ENCODE measurements at places on chromosomes 1 and 21.

GRCh38 chr1:12658531-12659453, 14.9 kb downstream of the AADACL4 start:
- peak; percentile 53 for DNase-seq

DNA sequence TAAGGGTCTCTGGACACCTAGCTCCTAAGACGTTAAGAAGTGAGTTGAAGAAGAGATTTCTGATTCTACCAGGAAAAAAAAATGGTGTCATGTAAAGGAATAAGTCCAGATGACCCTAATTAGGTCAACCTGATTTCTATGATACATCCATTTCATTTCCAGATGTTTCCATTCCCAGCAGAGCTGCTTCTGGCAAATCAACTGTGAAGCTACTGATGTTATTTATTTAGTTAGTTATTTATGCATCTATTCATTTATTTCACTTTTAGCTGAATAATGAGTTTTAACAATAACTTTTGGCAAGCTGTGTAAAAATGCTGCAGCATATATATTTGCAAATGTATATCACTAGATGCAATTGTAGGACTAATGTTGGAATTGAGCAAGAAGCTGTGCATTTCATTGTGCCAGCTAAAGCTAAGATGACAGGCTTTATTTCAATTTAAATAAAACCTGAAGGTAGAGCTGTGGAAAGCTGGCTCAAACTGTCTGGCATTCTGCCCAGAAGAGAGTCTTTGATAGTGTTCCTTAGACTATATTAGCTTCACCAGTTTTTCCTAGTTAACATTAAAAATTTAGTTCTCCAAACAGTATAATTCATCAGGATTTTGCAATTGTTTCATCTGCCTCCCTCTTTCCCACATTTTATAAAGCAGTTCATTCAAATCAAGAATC, 1164.4 kb upstream of the ADGRL4 start:
- no peak for DNase-seq

- DNase-seq: no peak
These were observed 1.6 kb downstream of the CRABP2 start for GRCh38 chr1:156703741-156704140.

DNA sequence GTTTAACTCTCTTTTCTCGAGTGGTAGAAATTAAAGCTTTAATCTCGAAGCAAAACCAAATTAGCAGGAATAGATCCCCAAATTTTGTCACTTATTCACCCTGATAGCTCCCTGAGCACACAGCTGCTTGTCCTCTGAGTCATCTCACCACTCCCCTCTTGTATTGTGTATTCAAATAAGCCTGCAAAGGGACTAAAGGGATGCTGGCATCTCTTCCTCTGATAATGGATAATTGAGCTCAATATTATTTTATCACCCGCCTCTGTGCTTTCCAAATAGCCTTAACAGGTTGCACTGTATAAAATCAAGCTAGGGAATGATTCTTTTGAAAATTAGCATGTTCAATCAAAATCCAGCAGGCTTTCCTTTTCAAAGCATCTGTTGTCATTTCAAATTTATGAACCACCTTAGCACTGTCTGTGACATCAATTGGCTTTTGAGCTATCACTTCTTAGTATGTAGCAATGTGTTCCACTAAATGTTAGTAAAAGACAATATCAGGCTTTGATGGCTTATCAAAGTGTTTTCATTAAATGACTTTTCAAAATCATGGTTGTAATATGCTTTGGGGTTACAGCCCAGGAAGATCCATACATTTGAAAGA, 561.6 kb downstream of the PLA2G4A start:
- DNase-seq: no peak

DNA sequence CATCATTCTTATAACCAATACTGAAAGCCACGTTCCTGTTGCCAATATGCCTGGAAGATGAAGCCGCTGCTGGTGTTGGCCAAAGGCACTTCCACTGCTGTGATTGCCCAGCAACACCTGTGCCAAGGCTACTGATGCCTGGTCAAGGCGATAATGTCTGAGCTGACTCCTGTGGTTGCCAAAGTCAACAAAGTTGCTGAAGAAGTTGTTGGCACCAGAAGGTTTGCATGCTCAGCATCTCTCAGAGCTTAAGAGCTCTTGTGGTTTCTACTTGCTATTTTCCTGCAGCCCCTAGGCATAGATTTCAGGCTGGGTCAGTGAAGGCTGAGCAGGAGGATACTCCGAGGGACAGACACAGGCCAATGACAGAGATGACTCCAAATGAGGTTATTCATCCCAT, 63.4 kb upstream of the RAB3GAP2 start:
- no peak for DNase-seq

DNA sequence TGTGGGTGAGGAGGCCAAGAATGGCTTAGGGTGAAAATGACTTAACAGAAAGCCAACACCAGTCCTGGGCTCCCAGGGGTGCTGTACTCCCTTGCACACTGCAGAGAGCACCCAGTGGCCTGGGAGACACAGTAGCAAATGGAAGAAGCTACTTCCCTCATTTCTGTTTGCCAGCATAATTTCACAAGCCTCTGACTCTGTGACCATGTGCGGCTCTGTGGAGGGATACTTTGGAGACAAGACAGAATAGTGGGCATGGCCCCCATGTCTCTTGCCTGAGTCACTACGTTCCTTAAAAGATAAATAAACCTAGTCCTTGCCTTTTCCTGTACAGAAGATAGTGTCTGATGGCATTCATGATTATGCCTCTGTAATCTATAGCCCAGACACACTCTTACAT, 38.1 kb downstream of the TRIM62 start:
- DNase-seq: no peak

DNA sequence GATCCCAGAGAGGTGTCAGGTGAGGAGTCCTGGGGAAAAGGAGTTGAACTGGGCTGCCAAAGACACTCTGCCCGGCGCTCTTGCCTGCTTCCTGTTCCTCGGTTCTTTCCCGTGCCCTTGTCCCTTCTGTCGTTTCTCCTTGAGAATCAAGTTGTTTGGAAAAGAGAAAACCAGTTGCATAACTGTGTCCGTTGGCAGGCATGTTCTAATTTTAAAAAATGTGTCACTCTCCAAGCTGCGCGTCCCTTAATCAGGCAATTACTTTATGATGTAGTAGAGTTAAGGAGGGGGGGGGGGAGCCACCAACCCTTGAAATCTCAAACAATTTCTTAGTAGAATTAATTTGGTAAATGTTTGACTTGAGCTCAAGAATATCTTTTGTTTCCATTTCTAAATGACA, 105.9 kb upstream of the IGSF21 start:
- DNase-seq: no peak

DNA sequence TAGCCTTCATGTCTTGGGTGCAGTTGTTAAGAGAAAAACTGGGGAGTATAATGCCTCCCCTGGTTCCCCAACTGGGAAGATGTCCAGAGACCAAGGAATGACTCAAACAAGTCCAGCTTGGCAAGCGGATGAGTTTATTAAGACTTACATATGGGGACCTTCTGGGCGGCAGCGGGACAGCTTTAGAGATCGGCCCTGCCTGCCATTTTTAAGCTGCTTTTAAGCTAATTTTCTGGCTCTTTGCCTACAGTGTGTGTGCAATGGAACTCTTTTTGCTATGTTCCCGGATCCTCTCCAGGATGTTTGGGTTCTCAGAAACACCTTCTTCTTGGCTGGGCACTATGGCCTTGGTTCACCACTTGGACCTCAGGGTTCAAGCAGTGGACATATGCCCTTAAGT, 99.5 kb downstream of the RYR2 start:
- DNase-seq: no peak

- DNase-seq: no peak
These were observed 758 bp downstream of the TATDN3 start for GRCh38 chr1:212792396-212792908.

GRCh38 chr1:41161846-41162245, 80.3 kb downstream of the SCMH1 start:
- DNase-seq: no peak

DNA sequence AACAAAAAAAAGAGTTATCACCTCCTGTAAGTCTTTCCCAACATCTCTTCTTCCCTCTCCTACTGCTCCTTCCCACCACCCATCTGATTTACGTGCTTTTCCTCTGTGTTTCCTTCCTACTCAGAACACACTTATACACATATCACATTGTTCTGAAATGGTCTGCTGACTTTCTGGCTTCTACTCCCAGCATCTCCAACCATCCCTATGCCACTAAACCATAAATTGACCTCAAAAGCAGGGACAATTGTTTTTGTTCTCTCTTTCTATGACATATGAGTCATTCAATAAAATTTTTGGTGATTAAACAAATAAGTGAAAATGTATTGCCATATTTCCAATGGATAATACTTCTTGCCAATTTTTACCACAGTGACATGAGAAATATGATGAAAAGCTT, 8.2 kb downstream of the GOLPH3L start:
- no peak for DNase-seq

GRCh38 chr1:58722967-58723366, 23.1 kb upstream of the MYSM1 start:
- no peak for DNase-seq

- DNase-seq: no peak
These were observed 106.4 kb upstream of the BCL9 start for GRCh38 chr1:147434921-147435320.

DNA sequence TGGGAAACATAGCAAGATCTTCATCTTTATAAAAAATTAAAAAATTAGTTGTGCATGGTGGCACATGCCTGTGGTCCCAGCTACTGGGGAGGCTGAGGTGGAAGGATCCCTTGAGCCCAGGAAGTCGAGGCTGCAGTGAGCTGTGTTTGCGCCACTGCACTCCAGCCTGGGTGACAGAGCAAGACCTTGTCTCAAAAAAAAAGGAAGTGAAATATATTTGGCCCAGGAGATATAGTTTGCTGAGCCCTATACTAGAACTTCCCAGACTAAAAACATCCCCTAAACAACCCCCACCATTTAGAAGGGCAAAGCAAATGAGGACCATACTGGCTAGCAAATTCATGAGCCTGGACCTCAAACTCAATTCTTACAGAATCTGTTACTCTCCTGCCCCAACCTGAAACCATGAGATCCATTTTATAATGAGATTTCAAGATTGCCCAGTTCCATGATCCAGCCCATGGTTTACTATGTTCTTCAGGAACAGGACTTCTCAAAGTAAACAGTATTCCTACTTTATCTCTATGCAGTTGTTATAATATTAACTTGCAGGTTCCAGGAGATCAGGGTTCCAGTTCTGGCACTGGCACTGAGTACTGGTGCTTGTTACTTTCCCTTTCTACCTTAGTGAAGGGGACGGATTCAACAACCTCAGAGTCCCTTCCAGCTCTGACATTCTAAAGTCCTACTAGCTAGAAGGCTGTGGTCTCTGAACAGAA, 48.9 kb upstream of the TADA1 start:
- DNase-seq: no peak

DNA sequence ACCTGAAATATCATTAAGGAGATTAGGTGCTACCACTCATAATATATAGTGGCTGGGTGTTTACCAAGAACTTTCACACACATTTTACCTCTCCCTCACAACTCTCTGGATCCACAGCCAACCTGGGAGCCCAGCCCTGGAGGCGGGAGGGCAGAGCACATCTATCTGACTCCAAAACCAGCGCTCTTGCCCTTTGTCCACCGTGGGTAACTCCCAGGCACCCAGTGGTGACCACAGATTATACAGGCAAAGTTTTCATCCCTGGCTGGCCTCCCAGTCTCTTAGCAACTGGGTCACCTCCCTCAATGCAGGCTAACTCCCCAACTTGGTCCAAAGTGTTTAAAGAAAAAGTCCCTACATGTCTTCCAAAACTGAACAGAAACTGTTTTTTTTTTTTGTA, 2.4 kb downstream of the PAQR7 start:
- DNase-seq: no peak

DNA sequence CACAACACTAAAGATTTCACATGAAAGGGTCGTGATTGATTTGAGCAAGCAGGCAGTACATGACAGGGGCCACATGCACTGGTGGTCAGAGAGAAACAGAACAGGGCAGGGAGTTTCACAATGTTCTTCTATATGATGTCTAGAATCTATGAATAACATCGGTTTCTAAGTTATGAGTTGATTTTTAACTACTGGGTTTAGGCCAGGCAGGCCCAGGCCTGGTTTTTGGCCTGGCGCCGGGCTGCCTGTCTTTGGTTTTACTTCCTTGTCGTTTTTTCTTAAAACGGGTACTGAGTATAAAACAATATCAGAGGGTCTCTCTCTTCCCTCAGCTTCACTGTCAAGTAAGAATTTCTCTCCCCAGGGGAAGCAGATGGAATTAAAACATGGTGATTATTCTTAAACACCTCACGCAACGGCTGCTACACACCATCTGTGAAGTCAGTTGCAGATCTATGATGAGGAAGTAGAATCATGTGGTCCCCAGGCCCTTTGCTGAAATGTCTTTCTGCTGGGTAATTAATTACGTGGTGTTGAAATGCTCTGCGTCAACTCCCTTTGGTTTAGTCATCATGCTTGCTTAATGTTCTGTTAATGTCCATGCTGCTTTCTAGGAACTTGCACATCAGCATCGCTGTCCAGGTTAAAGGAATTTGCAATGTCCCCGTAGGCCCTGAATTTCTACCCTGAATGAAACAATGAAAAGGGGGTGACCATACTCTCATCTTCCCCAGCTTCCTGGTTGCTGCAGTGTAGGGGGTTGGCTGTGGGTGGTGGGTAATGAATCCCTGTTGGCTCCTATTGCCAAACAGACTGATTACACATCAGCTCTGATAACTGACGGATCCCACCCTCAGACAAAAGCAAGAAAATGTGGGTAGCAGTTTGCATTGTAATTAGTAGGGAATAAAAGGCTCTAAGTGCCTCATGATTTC, 70.3 kb downstream of the SERINC2 start:
- no peak for DNase-seq

- no peak for DNase-seq
These were observed 184.4 kb downstream of the GRIK3 start for GRCh38 chr1:36849956-36850355.

DNA sequence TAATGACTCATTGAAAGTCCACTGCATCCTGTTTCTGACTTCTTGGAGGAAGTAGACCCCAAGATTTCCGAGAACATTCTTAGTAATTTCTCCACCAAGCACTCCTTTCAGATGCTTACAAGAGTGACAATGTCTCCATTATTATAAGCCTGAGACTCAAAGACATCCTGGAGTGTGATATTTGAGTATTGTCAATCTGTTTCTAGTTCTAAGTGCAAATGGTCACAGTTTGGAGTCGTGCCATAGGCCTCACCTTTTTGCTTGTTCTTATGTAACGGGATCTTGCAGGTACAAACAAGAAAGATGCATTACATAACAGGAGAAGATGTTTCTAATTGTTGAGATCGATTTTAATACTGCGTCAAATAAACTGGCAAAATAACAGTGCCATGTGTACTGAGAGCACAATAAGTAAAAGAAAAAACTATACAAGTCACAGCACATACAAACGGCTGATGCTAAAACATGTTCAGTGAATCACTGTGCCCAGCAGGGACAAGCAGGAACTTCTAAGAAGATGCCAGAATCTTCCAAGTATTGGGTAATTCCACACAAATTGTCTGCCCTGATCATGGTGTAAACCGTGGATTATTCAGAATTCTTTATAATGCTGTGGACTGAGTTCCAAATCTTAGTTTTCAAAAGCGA, 54.1 kb downstream of the CD2 start:
- no peak for DNase-seq

GRCh38 chr1:155847823-155848529, 9.0 kb downstream of the GON4L start:
- no peak for DNase-seq

GRCh38 chr1:115989699-115990098, 13.4 kb downstream of the SLC22A15 start:
- DNase-seq: no peak
